ENCODE measurements at places on chromosomes 3 and 15.

GRCh38 chr3:34218706-34219385, 420.4 kb downstream of the PDCD6IP start:
- DNase-seq, result no peak

DNA sequence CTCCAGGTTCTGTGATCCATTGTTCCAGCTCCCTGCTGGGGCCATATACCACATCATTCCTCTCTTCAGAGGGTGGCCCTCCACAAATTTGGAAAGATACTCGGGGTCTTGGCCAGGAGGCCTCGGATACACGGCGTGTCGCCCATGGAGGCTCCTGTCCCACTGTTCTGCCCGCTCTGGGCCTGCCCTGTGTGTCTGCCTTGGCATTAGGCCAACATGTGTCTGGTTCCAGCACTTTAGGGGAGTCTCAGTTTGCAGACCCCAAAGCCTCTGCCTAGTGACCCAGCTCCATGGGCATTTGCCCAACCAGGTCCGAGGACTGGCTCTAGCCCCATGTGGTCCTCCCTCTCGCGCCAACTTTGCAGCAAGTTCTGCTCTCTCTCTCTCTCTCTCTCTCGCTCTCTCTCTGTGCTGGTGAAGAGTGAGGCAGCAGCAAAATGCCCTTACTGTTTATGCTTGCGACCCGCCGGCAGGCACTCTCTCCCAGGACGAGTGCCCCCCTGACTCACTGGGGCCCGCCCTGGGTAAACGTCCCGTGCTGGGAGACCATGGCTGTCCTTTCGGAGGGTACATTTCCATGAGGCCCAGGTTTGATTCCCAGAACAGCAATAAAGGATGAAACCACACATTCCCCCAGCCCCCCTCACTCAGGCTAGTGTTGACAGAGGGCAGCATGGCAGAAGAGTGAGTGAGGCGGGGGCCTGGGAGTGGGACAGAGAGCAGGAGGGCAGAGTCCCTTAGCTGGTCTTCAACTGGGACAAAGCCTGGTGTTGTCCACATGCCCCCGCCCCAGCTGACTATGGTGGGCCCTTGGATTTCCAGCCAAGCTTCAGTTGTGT, 77.9 kb downstream of the ISG20 start:
- DNase-seq, result no peak

DNA sequence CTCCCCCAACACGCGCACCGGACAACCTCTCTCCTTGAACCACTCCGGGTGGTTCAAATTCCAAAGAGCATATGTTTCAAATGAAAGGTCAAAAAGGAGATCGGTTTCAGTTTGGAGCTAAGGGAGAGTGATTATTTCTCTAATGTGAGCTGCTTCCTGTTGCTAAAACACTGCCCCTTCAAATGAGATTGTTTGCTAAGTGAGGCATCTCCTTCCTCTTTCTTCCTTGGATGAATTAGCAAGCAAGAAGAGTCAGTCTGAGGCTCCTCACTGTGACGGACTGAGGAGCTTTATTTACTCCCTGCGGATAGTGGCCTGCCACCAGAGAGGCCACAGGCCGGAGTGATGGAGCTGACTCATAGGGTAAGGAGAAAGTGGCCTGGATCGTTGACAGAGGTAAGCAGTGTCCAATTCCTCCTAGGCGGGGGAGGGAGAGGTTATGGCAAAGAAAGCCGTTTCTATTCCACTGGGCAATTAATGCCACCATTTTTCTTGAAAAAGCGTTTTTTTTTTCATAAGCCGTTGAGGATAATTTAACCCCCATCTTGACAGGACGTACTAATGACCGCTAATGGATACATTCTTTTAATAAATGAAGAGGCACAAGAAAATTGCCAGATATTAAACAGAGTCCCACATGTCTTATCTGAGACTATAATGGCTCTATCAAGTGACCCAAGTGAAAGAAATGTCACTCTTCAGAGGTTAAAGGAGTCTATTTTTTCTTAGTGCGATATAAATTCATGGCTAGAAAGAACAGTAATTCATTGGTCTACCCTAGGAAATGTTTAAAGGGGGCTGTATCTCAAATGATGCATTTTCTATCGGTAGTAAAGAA, 167.0 kb upstream of the ANKRD28 start:
- no peak for DNase-seq

- no peak for DNase-seq
Observed at GRCh38 chr3:187183210-187183862, 13.9 kb upstream of the RTP1 start.

DNA sequence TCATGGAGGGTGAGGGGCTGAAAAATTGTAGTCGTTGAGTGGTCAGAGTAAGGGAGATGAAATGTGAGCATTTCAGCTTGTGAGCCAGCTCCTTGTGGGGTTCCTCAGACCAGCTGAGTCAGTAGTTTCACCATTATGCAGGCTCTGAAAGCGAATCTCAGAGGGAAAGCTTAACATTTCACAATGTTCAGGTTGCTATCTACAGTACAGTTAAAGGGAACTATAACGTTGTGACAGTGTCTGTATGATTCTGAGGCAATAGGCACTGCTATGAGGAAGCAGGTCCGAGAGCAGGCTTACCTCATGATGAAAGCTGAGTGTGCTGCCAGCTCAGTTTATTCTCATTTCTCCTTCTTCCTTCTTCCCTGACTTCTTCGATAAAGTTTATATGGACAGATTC, 469.6 kb downstream of the EDEM1 start:
- DNase-seq, result peak; percentile 16

DNA sequence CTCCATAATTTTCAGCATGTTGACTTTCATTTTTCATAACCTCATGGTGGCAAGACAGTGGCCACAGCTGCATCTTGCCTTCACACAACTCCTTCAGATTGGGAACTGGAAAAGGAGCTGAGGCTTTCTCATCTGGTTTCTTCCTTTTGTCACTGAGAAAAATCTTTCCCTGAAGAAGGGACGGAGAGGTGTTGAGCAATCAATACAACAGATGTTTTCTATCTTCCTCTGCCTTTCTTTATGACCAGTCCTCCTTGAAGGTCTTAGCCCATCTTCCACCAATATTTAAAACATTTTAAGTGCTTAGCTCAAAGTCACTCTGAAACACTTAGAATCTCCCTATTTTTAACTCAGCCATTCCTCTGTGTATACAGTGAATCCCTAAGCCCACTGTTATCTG, 11.9 kb downstream of the ZNF660 start:
- DNase-seq, result no peak

- DNase-seq, result no peak
Observed at GRCh38 chr3:77933926-77934325, 894.0 kb downstream of the ROBO2 start.

DNA sequence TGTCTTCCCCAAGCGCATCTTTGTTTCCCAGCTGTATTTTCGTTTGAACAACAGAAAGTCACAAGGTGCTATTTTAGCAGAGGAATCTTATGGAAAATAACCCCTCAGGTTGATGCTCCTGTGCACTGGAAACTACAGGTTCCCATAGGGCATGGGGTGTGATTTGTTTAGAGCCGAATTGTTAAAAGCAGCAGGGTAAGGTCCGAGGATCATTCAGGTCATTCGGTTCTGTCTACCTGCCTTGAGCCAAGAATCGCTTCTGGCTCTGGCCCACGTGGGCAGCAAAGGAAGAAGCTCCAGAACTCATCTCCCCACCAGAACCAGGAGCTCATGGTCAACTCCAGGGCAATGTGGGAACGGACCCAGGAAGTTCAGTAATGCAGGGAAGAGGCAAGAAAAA, 116.7 kb upstream of the TPM1 start:
- no peak for DNase-seq

All from MM.1S (cell line).